ENCODE measurements at places on chromosomes 13 and 19.

DNA sequence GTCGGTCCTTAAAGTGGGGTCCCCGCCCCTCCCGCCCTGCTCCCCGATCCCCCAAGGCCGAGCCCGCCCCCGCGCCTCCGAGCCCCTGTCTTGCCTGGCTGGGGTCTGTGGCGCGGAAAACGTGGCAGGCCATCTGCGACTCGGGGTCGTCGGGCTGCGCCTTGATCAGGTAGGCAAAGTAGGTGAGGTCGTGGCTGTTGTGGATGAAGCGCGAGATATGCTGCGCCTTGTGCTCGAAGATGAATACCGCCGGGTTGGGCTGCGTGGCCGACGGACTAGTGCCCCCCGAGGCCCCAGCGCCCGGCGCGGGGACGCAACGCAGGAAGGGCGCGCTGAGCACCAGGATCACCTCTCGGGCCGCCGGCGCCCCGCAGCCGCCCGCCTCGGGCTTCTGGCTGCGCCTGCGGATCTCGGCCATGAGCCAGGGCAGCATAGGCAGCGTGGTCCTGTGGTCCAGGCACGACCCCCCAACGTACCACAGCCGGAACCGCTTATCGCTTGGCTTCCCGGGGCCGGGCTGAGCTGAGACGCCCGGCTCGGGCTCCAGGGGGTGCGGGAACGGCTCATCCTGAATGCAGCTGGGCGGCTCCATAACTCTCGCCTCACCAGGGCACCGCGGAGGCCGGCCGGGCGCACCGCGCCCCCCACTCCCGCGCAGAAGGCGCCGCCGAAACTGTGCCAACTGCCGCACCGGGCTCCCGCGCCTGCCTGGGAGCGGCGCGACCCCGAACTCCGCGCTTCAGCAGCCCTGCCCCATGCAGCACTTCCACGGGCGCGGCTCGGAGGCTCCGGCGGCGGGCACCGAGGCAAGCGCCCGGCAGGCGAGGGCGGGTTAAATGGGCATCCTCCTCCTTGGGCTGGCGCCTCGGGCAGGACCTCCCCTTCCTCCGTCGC, 546 bp downstream of the TBC1D4 start:
- DNase-seq, result no peak

GRCh38 chr19:45901912-45902650, at the start of gene MYPOP:
MYPOP (minus strand) TSS chr19:45902613; CDS start chr19:45901773, 840 bp downstream.
- no peak for DNase-seq

DNA sequence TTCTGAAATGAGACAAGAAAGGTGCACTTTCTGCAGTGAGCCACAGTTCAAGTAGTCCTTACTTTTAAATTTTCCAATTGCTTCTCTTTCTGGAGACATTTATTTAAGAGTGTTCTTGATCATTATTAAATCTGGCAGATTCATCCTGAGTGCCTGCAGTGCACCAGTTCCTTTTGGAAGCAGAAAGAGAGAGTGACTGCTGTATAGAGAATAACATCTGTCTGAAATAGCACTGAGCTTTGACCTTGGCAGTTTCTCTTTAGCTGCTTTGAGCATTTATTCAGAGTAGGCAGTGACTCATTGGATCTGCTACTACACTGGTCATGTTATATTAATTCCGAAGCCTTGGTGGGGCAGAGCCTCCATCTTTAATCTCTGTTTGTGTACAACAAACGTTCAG, 1373.7 kb downstream of the PCDH9 start:
- no peak for DNase-seq

GRCh38 chr19:29247051-29247450, 34.1 kb upstream of the UQCRFS1 start:
- peak; percentile 43 for DNase-seq

GRCh38 chr13:45889590-45890243, 38.2 kb upstream of the SIAH3 start:
- no peak for DNase-seq

DNA sequence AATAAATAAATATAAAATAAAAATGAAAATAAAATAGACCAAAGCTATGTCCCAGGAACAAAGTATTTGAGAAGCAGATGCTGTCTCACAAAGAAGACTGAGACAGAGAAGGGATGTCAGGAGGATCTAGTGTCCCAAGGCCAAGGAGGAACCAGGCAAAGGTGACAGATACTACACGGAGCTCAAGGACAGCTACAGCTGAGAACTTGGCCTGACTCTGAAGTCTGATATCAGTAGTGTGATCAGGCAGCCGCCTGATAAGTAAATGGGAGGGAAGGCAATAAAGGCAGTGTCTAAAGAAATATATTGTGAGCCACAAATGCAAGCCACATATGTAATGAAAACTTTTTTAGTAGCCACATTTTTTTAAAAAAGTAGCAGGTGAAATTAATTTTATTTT, 20.4 kb upstream of the NANOS3 start:
- DNase-seq, result no peak

DNA sequence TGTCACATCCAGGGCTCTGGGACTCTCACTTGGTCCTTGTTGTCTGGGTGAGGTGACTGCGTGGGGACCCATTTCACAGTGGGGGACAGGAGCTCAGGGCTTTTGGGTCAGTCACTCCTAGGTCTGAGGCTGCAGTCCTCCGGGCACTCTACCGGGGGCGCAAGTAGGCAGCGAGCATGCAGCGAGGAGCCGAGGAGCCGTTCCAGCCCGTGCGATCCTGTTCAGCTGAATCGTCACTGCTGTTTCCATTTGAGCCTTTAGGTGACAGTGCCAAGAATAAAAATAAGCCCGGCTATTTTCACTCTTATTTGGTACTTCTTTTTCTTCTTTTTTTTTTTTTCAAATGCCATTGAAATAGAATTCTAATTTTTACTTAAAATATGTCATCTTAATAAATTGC, 126.5 kb downstream of the ZNF536 start:
- no peak for DNase-seq

GRCh38 chr13:99422586-99423220, 78.6 kb upstream of the TM9SF2 start:
- DNase-seq, result peak; percentile 65

DNA sequence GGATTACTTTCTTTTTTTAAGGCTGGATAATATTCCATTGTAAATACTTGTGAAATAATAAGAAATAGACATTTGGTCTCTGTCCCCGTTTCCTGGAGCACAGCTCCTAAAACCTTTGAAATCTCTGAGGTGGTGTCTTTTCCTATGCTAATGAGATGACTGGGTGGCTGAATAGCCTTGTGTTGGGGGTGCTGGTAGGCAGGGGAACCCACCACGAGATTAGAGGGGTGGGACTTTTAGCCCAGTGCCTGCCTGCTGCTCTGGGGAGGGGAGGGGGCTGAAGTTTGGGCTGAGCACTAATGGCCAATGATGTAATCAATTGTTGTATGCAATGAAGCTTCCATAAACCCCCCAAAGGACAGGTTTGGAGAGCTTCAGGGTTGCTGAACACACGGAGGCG, 175.7 kb downstream of the FGF9 start:
- DNase-seq, result no peak

- no peak for DNase-seq
Observed at GRCh38 chr19:5804516-5805461, at the start of gene NRTN. NRTN (plus strand) TSS chr19:5805067; CDS start chr19:5824166, 19,099 bp downstream.

- DNase-seq, result no peak
Observed at GRCh38 chr13:97629601-97630272, 195.8 kb downstream of the RAP2A start.
